ENCODE measurements at places on chromosomes 11 and 22.

DNA sequence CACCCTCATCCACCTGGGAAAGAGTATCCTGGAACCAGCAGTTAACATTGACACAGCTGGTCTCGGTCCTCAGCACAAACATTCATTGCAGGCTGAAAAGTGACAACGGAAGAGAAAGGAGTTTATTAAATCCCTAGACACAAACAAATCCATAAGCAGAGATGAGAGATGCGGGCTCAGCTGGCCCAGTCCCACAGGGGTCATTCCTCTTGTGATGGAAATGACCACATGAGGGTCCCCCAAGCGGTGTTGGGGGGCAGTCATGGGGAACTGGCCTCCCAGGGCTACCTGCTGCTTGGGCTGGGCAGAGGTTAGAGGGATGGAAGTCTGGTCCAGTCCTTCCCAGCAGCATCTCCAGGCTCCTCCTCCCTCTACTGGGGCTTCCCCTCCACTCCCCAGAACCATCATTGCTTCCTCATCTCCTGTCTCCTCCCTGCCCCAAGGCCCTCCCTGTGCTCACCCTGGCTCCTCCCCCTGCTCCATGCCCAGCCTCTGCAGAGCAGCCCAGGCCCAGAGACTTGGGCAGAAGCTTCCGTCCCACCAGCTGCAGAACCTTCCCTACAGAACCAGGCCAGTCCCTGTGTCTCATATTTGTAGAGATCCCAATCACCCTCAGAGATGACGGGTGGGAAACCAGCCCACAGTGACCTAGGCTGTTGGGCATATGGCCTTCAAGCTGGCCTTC, 5.4 kb upstream of the IGLL5 start:
- peak; percentile 17 for DNase-seq

GRCh38 chr22:17724678-17725499, 49.4 kb downstream of the BID start:
- no peak for DNase-seq

- DNase-seq, result no peak
Observed at GRCh38 chr11:112597286-112597790, 336.7 kb upstream of the PLET1 start.

DNA sequence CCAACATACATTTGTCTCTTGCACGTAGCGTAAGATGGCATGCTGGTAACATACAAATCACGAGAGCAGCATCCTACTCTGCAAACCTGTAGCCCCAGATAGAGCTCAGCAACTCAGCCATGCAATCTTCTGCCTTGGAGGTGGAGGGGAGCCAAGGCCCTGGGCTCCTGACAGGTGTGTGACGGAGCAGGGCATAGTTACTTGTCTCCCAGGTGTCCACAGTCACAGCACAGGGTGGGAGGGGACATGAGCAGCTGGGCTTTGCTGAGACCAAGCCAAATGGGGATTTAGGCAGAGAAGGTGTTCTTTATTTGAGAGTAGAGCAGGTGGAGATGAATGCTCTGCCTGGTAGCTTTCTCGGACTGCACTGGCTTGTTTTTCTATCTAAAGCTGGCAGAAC, 111.7 kb downstream of the TEAD1 start:
- peak; percentile 86 for DNase-seq

DNA sequence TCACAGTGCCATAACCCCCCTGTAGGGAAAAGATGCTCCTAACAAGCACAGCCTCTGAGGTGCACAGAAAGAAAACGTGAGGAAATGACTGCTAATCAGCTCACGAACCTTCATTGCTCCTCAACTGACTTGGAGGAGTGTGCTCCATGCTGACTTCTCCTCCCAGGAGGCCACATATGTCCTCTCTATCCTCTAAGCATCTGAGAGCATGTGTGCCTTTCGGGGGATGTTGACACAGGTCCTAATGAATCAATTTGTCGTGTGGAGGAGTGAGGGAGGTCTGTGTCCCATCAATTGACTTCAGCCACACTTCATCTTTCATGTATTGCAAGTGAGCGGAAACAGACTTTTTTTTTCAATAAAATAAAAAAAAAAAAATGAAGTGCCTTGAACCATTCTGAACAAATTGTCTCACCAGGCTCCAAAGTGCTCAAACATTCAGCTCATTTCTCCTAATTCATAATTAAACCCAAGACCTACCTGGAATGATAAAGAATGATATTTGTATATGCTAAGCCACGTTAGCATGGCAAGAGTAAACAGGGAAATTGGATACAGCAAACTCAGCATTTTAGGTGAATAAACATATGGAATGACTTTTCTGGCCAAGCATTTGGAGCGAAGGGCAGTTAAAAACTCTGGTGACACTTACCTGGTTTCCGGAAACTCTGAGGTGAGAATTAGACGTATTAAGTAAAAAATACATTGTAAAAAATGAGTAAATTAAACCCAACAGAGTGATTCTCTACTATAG, 317.6 kb upstream of the FAT3 start:
- DNase-seq, result no peak

DNA sequence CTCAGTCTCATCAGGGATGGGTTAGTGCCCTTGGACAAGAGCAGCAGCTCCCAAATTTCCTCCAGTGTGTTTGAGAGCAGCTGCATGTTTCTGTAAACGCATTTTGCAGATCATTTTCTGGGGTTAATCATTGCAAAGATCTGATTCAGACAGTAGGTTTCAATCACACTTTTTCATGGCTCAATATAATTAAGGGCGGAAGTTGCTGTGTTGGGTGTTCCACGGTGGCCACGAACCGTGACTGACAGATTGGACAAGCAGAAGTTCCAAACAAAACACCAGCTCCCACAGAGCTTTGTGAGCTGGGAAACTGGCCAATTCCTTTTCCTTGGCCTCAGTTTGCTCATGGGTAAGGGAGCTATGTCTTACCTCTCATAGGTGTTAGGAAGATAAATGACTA, 8.4 kb upstream of the RASSF10 start:
- no peak for DNase-seq

Data from NCI-H2029 (cell line).